DMS53 (cell line): ENCODE measurements at places on chromosomes 4 and X.

- no peak for DNase-seq
These were observed 13.7 kb downstream of the APELA start for GRCh38 chr4:164890691-164891090.

GRCh38 chr4:76665153-76665552 lies 230.1 kb downstream of the SHROOM3 start:
- DNase-seq = no peak

- DNase-seq = no peak
These were observed 189.7 kb downstream of the TRIML1 start for GRCh38 chr4:188328966-188329365.

DNA sequence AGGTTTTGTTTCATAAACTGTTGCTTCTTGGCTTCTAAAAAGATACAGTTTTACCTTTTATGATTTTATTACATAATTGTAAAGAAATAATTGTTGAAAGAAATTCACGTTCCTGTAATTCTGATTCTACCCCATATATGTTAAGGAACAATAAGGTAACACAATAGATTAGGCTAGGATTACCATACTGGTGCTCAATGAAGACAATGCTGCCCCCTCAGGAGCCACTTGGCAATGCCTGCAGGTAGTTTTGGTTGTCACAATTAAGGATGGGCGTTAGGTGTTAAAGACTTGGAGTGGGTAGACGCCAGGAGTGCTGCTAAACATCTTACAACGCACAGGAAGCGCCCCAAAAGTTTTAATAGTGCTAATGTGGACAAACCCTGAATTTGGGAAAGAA lies 133.2 kb downstream of the NLGN4X start:
- DNase-seq = peak; percentile 13

DNA sequence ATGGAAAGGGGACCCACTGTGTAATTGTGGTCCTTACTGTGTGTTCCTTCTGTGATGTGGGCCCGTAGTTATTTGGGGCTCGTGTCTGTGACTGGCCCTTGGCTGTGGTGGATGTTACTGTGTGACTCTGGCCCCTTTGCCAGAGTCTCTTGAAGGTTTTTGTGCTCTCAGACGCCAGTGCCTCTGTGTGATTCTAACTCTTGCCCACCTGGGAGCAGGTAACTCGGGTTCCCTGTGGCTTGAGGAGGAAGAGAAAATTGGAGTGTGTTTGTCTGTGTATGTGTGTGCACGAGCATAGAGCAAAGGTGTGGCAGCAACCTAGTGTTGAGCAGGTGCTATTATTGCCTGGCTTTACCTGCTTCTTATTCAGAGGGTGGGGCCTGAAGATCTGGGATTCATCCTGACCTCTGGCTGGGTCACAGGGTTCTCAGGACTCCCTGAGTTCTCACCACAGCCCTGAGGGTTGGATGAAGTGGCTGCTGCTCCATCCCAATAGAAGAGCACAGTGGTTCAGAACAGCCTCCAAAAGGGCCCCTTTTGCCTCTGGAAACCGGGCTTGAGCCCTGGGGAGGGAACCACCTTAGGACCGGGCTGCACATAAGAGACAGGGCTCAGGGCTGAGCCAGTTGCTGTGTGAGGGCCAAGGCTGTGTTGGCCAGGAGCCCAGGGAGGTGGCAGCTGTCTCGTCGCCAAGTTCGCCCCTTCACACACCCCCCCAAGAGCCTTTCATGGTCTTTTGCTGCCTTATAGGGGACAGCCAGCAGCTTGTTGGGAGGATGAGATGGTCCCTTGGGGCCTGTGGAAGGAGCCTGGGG lies 1.3 kb downstream of the RBM10 start:
- DNase-seq = peak; percentile 24

DNA sequence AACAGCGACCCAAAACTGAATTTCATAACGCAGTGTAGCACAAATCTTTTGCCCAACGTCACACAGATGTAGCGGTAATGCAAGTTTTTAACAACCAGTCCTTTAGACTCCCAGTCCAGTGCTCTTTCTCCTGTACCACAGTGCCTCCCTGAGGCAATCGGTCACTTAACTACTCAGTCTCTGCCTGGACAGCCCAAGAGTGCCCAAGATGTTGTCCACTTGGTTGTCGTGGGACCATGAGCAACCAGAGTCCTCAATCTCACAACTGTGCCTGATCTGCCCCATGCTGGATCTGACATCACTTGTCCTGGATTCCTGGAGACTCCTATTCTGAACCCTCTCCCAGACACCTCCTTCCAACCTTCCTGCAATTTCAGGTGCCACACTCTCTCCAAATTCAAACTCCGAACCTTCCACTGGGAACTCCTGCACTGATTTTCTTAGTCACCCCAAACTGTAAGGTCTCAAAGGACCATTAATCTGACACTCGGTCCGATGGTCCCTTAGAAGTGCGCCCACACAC lies 702 bp downstream of the MMGT1 start:
- peak; percentile 63 for DNase-seq
